ENCODE measurements at places on chromosomes 16 and 17.

GRCh38 chr17:17935321-17936271 is 36.6 kb downstream of the TOM1L2 start:
- no peak for DNase-seq

DNA sequence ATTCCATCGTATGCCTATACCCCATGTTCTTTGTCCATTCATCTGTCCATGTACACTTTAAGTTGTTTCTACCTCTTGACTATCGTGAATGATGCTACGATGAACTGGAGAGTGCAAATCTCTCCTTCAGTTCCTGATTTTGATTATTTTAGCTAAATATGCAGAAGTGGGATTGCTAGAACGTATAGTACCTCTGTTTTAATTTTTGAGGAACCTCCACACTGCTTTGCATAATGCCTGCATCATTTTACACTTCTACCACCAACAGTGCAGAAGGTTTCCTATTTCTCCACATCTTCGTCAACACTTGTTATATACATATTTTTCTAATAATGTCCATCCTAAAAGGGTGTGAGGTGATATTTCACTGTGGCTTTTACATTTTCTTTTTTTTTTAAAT is 43.9 kb downstream of the SDR42E1 start:
- DNase-seq, result no peak

- DNase-seq, result no peak
These were observed 42.7 kb downstream of the TIMM22 start for GRCh38 chr17:1039511-1040215.

DNA sequence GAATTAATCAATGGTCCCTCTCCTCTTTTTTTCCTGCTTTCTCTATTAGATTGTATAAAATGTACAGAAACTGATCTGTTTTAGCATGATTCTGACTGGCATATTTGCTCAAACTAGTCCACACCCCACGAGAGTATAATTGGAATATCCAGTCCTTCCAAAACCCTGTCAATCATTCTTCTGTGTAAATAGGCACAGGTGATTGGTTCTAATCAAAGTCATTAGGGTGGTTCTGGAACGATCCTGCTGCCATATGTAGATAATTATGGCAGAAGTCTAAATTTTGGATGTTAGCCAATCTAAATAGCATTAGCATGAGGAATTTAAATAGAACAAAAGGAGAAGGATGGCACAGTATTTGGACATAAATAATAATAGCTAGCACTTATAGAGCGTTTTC is 165.7 kb downstream of the SHISA6 start:
- no peak for DNase-seq

DNA sequence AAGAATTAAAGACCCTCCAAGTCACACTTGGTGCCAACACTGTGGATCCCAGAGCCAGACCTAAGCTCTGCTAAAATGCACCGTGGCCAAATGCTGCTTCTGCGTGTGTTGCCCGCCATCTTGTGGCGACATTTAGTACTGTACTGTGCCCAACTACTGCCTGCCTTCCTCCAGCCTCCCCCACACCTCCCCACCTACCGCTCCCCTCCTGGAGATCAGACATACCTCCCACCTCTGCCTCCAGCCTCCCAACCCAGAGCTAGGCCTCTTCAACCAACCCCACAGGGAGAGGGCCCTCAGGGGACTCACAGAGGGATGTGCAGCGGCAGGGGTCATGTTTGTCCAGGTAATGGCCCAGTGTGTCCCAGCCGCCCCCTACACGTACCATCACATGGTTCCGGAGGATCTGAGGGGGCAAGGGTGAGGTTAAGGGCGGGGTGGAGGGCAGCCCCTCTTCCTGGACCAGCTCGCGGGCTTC is 5.5 kb downstream of the GAS2L2 start:
- DNase-seq, result peak; percentile 37

GRCh38 chr17:65537845-65538674 is 23.4 kb downstream of the AXIN2 start:
- no peak for DNase-seq

GRCh38 chr17:7916808-7917207 is 719 bp upstream of the RNF227 start:
- DNase-seq, result no peak

DNA sequence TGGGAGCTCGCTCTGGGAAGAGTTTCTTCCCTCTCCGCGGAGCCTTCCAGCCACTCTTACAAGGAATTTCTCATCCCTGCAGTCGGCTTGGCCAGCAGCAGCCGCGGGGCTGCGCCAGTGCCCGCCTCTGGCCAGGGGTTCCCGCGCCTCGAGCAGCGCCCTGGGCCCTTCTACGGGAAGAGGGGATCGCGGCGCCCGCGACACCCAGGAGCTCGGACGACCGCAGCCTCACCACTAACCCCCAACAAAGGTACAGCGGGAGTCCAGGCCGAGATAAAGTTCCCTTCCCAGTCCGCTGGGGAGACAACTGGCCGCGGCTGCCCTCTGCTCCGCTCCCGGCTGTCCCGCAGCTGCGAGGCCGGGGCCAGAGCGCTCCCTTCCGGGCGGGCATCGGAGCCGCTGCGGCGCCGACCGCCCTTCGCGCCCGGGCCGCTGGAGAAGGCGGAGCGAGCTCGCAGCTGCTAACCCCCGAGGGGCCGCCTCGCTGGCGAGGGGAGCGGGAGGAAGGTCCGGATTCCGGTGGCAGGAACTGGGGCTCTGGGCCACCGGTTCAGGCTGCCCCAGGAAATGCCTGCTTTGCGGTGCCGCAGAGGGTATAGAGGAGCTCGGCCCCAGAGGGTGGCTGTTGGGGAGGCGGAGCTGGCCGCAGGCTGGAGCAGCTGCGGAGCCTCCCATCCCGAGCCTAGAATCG is 3.6 kb upstream of the HS3ST3B1 start:
- no peak for DNase-seq

DNA sequence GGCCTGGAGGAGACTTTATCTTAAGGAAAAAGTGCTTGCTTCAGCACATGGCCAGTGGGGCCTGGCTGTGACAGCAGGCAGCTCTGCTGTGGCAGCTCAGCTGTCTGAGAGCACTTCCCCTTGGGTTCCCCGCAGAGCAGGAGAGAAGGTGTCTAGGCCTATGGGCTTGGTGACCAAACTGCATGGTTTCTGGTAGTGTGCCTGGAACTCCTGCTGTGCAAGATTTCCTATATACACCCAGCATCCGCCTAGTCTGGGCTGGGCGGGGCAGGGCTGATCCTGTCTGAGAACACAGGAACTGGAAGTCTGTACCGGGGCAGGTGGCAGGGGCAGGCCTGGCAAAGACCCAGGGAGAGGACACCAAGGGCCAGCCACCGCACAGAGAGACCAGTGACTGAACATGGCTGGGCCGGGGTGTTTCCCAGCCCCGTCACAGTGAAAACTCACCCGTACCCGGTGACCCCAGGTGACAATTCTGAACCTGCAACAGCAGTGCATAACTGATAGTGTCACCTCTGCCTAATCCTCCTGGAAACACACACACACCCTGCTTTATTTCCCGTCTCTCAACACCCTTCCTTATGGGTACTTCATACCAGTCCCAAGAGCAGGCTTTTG is 39.3 kb downstream of the CHD9 start:
- DNase-seq, result no peak

- no peak for DNase-seq
These were observed 13.9 kb downstream of the CYB5D2 start for GRCh38 chr17:4156750-4157381.

- no peak for DNase-seq
These were observed 6.6 kb upstream of the SMARCD2 start for GRCh38 chr17:63848834-63849689.

- peak; percentile 19 for DNase-seq
These were observed 4.7 kb upstream of the FAAP100 start for GRCh38 chr17:81556863-81557262.

All from NCI-H187 (cell line).